A549 treated with CpdA at 1 μM for 4 hours (cell line): ENCODE measurements at places on chromosomes 1 and 21. TPM values are rescaled to one million over a fixed set of nuclear protein-coding genes. Genes with fewer than 3 reads are reported as not detected.

The PLEKHA6 gene
- 20.3 to 28.8 TPM (median 24.2 TPM) in 5 replicates for total RNA-seq

The S100A14 gene
- total RNA-seq, result 0.40 to 0.79 TPM (median 0.50 TPM) in 5 replicates

The HORMAD1 gene
- total RNA-seq, result 6.4 to 10.5 TPM (median 7.1 TPM) in 5 replicates

The MX2 gene
- total RNA-seq, result 0.01 to 0.19 TPM (median 0.13 TPM) in 4 of 5 replicates, not detected in the other

The C1orf141 gene
- not detected in 5 replicates for total RNA-seq

The RHCE gene
- 0.02 to 0.12 TPM in 2 of 5 replicates, not detected in the others for total RNA-seq

The CD160 gene
- 0.10 TPM in 1 of 5 replicates, not detected in the others for total RNA-seq

The NCMAP gene
- 0.03 to 0.08 TPM (median 0.04 TPM) in 4 of 5 replicates, not detected in the other for total RNA-seq

The RALGPS2 gene
- total RNA-seq, result 10.9 to 25.1 TPM (median 19.9 TPM) in 5 replicates

The LRRC53 gene
- total RNA-seq, result not detected in 5 replicates

The GCSAML gene
- total RNA-seq, result not detected in 5 replicates

The SFN gene
- total RNA-seq, result 397 to 545 TPM (median 475 TPM) in 5 replicates
